Calu3 (cell line): ENCODE measurements at places on chromosomes 4 and X. TPM values are rescaled to one million over a fixed set of nuclear protein-coding genes. Genes with fewer than 3 reads are reported as not detected.

GRCh38 chr4:185592845-185593488 is 57.7 kb upstream of the PDLIM3 start:
- H3K27me3 ChIP-seq: no peaks in the 10 kb centered on the region
- DNase-seq: no peak
- H3K4me1 ChIP-seq: no peaks in the 10 kb centered on the region

DNA sequence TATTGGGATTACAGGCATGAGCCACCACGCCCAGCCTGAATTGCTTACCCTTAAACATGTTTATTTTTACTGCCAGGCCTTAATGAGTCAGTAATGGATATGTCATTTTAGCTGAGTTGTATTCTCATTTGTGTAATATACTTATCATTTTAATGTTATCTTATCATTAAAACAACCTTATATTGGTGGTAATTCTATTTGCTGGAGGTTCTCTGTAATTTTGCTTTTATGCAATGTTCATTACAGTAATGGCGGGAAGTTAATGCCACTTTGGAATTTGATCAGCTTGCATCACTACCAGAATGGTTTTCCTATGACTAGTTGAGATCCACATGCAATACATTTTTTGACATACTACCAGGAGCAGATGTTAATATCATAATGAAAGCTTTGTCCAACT is 6.3 kb upstream of the PGAM4 start:
- H3K4me1 ChIP-seq: peaks cover 8% of the 10 kb centered on the region
- no peaks in the 10 kb centered on the region for H3K27me3 ChIP-seq
- H3K36me3 ChIP-seq: no peaks in the 10 kb centered on the region
- no peak overlapping the region for H3K4me3 ChIP-seq

- no peaks in the 10 kb centered on the region for H3K36me3 ChIP-seq
- no peak overlapping the region for H3K4me3 ChIP-seq
- no peaks in the 10 kb centered on the region for H3K4me1 ChIP-seq
- H3K27ac ChIP-seq: no peak overlapping the region
Observed at GRCh38 chr4:15182600-15183220, 180.4 kb downstream of the CPEB2 start.

Gene SPANXA1
- total RNA-seq: not detected in 2 replicates

- no peaks in the 10 kb centered on the region for H3K36me3 ChIP-seq
- no peak for DNase-seq
- H3K4me1 ChIP-seq: no peaks in the 10 kb centered on the region
- no peaks in the 10 kb centered on the region for H3K27me3 ChIP-seq
- no peak overlapping the region for H3K27ac ChIP-seq
Observed at GRCh38 chrX:21509912-21510311, 135.7 kb downstream of the CNKSR2 start.

Gene PAGE1
- total RNA-seq: not detected in 2 replicates

DNA sequence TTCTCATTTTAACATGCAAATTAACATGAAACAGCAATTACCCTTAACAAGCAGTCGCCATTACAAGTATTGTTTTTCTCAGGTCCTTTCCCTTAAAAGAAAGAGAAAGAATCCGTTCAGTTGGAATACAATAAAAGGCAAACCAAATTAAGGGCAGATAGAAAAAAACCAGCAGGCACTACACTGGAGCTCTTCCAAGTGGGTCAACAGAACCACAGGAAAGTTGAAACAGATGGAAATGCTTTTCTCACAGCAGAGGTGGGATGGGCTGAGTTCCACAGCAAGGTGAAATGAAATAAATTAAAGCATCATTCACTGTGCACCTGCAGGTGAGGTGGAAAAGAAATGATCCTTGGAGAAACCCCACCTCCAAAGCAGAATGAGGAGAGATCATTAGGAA is 102.6 kb downstream of the APBB2 start:
- H3K4me3 ChIP-seq: no peak overlapping the region
- DNase-seq: no peak
- peaks cover 11% of the 10 kb centered on the region for H3K4me1 ChIP-seq
- peaks cover 5% of the 10 kb centered on the region for H3K36me3 ChIP-seq
- H3K27ac ChIP-seq: no peak overlapping the region

GRCh38 chr4:98659741-98660462 is 1.5 kb upstream of the TSPAN5 start:
- H3K36me3 ChIP-seq: peaks cover 26% of the 10 kb centered on the region
- no peak for DNase-seq
- H3K4me3 ChIP-seq: peak overlapping the region; percentile 86
- H3K4me1 ChIP-seq: peaks cover 67% of the 10 kb centered on the region
- peaks cover 10% of the 10 kb centered on the region for H3K27me3 ChIP-seq

DNA sequence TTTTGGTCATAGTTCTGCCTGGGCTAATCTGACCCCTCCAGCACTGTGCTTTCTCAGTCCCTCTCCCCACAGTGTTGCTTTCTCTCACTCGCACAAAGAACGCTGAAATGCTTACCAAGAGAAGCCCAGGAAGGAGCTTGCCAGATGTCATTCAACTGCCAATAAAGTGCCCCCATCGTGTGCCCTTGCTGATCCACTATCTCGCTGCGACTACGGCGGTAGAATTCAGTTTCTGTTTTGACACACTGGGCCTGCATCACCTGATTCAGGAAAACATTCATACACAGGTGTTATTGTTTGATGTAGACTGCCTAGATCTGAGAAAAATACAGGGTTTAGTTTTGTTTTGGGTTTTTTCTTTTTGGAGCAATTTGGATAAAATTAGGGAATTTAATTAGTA is 121.2 kb downstream of the MANBA start:
- no peaks in the 10 kb centered on the region for H3K36me3 ChIP-seq
- no peak overlapping the region for H3K27ac ChIP-seq
- peaks cover 14% of the 10 kb centered on the region for H3K4me1 ChIP-seq
- H3K4me3 ChIP-seq: no peak overlapping the region
- no peak for DNase-seq

DNA sequence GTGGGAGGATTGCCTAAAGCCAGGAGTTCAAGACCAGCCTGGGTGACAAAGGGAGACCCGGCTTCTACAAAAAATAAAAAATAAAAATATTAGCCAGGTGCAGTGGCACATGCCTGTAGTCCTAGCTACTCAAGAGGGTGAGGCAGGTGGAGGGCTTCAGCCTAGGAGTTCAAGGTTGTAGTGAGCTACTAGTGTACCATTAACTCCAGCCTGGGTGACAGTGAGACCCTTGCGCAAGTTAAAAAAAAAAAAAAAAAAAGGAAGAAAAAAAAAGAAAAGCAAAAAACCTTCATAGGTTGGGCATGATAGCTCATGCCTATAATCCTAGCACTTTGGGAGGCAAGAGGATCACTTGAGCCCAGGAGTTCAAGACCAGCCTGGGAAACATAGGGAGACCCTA is 5.8 kb downstream of the SCLT1 start:
- H3K36me3 ChIP-seq: no peaks in the 10 kb centered on the region
- H3K4me1 ChIP-seq: peaks cover 9% of the 10 kb centered on the region
- no peak overlapping the region for H3K27ac ChIP-seq
- no peak overlapping the region for H3K4me3 ChIP-seq
- H3K27me3 ChIP-seq: no peaks in the 10 kb centered on the region

DNA sequence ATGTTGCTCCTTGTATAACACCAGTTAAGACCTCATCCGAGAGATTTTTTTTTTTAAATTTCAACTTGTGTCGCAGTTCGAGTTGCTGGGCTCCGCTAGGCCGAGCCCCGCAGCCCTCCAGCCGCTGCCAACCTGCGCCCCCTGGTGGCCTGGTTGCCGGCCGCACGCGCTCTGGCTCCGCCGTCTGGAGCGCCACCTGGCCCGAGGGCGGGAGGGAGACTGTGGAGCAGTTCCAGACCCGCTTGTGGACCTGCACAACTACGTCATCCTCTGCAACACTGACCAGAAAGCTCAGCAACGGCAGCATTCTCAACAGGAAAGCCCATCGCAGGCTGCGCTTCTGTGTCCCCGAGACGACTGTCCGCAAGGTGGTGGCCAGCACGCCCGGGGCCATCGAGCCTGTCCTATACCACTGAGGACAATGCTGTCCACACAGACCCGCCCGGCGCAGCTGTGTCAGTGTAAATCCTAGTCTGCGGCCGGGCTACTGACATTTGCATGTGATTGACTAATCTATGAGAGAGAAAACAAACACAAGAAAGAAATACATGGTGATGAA is 39.1 kb downstream of the ARL9 start:
- peak; percentile 92 for DNase-seq
- no peak overlapping the region for H3K27ac ChIP-seq
- peak overlapping the region; percentile 76 for H3K4me3 ChIP-seq
- H3K36me3 ChIP-seq: no peaks in the 10 kb centered on the region
- H3K27me3 ChIP-seq: peaks cover 7% of the 10 kb centered on the region
